ENCODE measurements at places on chromosomes 5 and 9. TPM values are rescaled to one million over a fixed set of nuclear protein-coding genes. Genes with fewer than 3 reads are reported as not detected.

HTR1A gene
- not detected for polyA plus RNA-seq

FOXI1 gene
- not detected for polyA plus RNA-seq

SPINK13 gene
- not detected for polyA plus RNA-seq

TNFSF15 gene
- 0.03 TPM for polyA plus RNA-seq

KIF27 gene
- 1.8 TPM for polyA plus RNA-seq

SLC6A19 gene
- polyA plus RNA-seq: not detected

PPP3R2 gene
- polyA plus RNA-seq: not detected

EPB41L4A gene
- 11.7 TPM for polyA plus RNA-seq

OBP2B gene
- not detected for polyA plus RNA-seq

CCDC192 gene
- polyA plus RNA-seq: not detected

NR5A1 gene
- polyA plus RNA-seq: not detected

ZNF484 gene
- polyA plus RNA-seq: 1.8 TPM

FCN2 gene
- polyA plus RNA-seq: not detected

HRCT1 gene
- polyA plus RNA-seq: not detected

CCNJL gene
- 16.3 TPM for polyA plus RNA-seq

DRD1 gene
- not detected for polyA plus RNA-seq

PKD2L2 gene
- not detected for polyA plus RNA-seq

IL33 gene
- polyA plus RNA-seq: not detected

RBM18 gene
- polyA plus RNA-seq: 20.9 TPM

SGCD gene
- not detected for polyA plus RNA-seq

FOXD4L6 gene
- not detected for polyA plus RNA-seq

CCDC180 gene
- polyA plus RNA-seq: 0.17 TPM

PAPPA gene
- polyA plus RNA-seq: not detected

GARIN3 gene
- polyA plus RNA-seq: not detected

GPSM1 gene
- polyA plus RNA-seq: 0.43 TPM

DCAF12 gene
- polyA plus RNA-seq: 25.0 TPM

UBTD2 gene
- polyA plus RNA-seq: 1.5 TPM

OLFM1 gene
- polyA plus RNA-seq: not detected

TLE1 gene
- 63.9 TPM for polyA plus RNA-seq

SPATA31E1 gene
- polyA plus RNA-seq: not detected

FOXD4L4 gene
- not detected for polyA plus RNA-seq

PCDHA1 gene
- not detected for polyA plus RNA-seq

FREM1 gene
- not detected for polyA plus RNA-seq

F12 gene
- polyA plus RNA-seq: 2.3 TPM

PCDHGA7 gene
- polyA plus RNA-seq: not detected

SAXO1 gene
- not detected for polyA plus RNA-seq

C9orf50 gene
- polyA plus RNA-seq: not detected

RAPGEF1 gene
- 15.8 TPM for polyA plus RNA-seq

CLIC3 gene
- polyA plus RNA-seq: 762 TPM

EGFL7 gene
- polyA plus RNA-seq: not detected

HACD4 gene
- 6.5 TPM for polyA plus RNA-seq

MCIDAS gene
- polyA plus RNA-seq: not detected

All from immature natural killer cell (primary cell).